ENCODE measurements at places on chromosomes 1 and 21.

GRCh38 chr1:169287280-169287679 lies 80.3 kb downstream of the NME7 start:
- DNase-seq: no peak

DNA sequence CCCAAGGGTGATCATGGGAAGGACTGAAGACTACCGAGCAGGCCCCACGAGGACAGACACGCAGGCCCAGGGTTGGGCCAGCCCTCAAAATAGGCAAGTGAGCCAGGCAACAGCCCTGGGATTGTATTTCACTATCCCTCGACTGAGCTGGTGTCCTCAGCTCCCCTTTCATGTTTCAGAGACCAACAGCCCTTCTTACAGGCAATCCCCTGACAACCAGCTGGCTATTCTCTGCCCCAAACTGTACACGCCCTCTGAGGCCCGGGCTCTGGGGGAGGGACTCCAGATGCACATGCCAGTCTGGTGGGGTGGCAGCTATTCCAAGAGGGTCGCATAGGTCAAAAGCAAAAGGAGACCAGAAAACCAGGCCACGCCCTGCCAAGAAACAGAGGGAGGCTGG lies 243.0 kb downstream of the TOMM20 start:
- no peak for DNase-seq

- DNase-seq: no peak
Measured at GRCh38 chr1:187445066-187445465, 616.3 kb downstream of the PLA2G4A start.

GRCh38 chr1:5779608-5780323 lies 212.5 kb downstream of the NPHP4 start:
- no peak for DNase-seq

DNA sequence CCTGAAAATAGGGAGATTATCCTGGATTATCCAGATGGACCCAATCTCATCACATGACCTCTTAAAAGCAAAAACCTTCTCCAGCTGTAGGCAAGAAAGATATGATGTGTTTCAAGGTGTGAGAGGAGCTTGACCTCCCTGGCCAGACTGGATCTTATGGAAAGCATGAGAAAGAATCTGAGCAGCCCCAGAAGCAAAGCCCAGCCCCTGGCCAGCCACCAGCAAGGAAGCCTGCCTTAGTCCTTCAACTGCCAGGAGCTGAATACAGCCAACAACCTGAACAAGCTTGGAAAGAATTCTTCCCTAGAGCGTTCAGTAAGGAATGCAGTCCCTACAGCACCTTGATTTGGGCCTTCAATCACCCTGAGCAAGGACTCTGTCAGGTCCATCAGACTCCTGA lies 375.0 kb upstream of the CHRM3 start:
- DNase-seq: no peak
